Putamen (tissue), 1 donor: ENCODE measurements at places on chromosomes 16 and 17.

GRCh38 chr16:4330277-4330874, 14.5 kb downstream of the GLIS2 start:
- DNase-seq: no peak

DNA sequence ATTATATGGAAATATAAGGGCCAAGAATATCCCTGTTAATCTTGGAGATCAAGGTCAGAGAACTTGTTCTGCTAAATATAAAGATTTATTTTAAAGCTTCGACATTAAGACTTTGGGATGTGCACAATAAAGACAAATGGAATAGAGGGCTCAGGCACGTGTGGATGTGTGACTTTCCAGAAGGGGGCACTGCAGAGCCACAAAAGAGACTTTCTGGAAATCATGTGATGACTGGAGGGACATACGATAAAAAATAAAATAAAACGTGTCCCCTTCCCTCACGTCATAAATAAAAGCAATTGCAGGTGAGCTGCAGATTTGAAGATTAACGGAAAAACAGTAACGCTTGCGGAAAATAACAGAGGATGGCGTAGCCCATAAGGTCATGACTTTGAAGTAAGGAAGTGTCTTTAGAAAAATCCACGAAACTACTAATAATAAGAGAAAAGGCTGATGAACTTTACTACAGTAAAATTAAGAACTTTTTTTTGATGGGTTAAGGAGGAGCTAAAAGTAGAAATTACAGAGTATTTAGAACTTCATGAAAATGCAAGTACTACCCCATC, 9.4 kb upstream of the ENGASE start:
- DNase-seq: no peak

DNA sequence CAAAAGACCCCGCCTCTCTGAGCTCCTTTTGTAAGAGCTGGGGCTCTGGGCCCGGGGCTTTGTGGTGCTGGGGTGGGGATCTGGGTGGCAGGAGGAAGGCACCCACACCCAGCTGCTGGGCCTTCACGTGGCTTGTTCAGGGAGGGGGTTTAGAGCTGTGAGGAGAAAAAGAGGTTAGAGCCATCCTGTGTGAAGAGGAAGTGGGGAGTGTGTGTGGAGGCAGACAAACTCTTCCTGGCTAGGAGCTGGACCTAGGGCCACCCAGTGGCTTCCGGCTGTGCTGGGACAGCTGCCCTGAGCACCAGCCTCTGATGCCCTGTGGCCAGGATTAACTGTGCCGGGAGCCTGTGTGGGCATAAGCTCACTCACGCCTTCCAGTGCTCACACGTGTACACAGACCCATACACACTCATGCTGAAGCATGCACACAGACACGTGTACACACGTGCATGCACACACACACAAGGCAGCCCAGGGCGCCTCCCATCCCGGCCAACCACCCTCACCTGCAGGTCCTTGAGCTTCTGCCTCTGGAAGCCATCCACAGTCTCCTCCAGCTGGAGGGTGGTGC, 7.4 kb downstream of the CIBAR2 start:
- peak; percentile 45 for DNase-seq

DNA sequence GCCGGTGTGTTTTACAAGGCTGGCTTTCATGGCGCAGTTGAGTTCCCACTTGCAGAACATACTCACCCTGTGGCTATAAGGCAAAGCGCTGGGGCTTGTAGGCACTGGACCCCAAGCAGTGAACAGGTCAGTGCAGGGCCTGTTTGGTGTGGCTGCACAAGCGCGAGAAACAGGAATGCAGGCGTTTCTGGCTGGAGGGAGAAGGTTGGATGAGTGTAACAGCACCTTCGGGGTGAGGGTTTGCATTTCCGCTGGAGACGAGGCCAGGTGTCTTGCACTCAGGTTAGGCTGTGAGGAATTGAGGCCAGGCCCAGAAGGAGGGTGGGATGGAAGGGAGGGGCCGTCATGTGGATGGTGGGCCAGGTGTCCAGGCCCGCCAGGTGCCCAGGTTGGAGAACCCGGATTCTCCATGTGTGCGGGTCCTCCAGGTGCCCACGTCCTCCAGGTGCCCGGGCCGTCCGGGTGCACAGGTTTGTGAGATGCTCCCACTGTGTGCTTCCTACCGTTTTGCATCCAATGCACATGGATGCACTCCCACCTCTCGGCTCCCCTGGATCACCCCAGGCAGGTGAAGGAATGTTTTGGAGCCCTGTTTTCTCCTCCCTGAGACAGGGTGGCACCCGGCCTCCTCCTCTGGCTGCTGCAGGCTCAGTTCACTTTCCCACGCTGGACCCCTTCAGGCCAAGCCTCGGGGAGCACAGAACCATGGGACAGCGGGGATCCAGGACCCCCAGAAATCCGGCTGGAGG, 46.0 kb downstream of the SLC7A5 start:
- DNase-seq: no peak

DNA sequence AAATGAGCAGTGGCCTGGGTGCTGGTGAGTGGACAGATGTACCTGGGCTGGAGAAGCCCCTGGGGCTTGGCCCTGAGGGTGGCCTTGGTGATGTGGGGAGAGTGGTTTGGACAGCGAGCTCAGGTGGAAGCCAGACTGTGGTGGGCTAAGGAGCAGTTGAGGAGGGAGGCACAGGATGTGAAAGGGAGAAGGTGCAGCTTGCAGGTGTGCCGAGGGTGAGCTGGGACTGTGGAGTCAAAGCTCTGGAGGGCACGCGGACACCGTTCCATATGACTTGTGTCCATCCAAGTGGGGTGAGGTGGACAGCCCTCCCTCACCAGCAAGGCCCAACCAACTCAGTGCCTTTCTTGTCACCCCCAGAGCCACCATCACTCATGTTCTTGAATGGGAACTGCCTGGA, 170.8 kb upstream of the ZNF267 start:
- no peak for DNase-seq

GRCh38 chr17:19345067-19345460, 17.5 kb downstream of the B9D1 start:
- no peak for DNase-seq

DNA sequence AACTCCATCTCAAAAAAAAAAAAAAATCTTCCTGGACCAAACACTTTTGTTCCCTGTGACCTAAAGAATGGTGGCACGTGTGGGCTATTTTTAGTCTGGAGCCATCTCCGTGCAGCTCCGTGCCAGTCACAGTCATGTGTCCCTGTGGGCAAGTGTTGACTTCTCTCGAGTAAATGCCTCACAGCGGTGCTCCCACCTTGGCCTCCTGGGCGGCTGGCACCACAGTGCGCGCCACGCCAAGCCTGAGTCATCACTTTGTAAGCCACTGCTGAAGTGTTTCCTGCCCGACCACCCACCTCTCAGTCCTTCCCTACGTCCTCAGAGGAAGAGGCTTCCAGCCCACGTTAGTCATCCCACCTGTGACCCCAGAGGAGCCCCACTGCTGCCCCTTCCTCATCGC, 10.9 kb upstream of the HEXD start:
- no peak for DNase-seq

DNA sequence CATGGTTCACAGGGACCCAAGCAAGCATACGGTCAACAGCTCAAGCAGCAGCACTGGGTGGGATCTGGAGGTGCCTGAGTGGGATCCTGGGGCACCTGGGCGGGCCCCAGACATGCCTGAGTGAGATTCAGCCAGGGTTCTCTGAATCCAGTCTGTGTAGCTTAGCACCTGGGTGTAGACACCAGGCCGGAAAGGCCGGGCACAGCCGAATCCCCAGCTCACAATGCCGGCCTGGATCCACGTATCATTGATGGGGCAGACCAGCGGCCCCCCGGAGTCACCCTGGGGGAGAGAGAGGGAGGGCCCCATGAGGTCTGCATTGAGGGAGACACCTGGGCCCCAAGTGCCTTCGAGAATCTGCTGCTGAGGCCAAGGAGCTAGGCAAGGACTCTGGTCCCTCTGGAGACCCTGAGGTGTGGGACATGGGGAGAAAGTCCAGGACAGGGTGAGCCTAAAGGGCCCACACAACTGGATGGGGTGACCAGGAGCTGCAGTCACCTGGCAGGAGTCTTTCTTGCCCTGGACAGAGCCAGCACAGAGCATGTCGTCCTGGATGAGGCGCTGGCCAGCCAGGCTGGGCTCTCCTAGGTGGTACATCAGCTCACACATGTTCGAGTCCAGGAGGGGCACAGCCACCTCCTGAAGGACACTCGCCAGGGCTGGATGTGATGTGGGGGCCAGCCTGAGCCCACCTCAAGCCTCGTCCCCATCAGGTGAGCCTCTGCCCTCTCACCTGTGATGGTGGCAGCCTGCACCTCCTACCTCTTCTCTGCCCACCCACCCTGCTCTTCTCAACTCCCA, 9.7 kb downstream of the ZG16B start:
- no peak for DNase-seq

GRCh38 chr16:27566417-27566816, 16.5 kb downstream of the KATNIP start:
- DNase-seq: no peak

- DNase-seq: no peak
Measured at GRCh38 chr16:4172070-4172469, 55.8 kb upstream of the ADCY9 start.

GRCh38 chr16:9481747-9482730, 390.6 kb downstream of the HAPSTR1 start:
- DNase-seq: no peak

GRCh38 chr17:82444284-82444893, 6.2 kb downstream of the CYBC1 start:
- DNase-seq: no peak

- no peak for DNase-seq
Measured at GRCh38 chr16:87389245-87389644, 2.9 kb upstream of the MAP1LC3B start.

DNA sequence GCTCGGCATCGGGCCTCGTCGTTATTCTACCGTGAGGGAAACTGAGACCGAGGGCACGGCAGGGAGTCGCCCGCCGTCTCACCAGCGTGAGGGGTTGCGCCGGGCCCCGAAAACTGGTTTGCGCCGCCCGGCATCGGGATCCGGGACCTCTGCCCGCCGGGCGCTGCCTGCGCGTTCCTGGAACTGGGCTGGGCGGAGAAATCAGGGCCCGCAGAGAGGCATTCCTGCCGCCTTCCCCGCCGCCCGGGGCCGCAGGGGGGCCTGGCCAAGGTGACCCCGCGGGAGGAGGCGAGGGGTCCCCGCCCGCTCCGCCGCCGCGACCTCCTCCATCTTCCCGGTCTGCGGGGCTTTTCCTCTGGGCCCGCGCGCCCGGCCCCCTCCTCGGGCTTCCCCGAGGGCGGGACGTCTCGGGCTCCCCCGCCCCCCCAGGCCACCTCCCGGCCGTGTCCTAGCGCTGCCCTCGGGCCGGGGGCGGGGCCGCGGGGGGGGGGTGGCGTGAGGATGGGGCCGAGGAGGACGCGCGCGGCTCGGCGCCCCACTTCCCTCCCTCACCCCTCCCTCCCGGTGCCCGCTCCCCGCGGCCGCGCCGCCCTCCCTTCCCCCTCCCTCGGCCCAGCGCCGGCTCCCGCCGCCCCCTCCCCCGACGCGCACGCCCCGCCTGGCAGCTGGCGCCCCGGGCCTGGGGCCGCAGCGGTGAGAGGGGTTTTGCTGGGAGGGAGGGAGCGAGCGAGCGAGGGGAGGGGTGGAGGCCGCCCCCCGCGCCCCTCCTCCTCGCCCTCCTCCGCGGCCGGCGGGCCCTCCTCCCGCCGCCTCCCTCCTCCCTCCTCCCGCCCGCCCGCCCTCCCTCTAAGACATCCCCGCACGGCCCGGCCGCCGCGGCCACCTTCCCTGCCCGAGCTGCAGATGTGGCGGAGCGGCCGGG, at the start of gene GLIS2:
Gene GLIS2 (plus strand): TSS at position 882 of the 922 bp plus-strand sequence. CDS start 16,214 bp downstream, outside the sequence.
- DNase-seq: peak; percentile 56

DNA sequence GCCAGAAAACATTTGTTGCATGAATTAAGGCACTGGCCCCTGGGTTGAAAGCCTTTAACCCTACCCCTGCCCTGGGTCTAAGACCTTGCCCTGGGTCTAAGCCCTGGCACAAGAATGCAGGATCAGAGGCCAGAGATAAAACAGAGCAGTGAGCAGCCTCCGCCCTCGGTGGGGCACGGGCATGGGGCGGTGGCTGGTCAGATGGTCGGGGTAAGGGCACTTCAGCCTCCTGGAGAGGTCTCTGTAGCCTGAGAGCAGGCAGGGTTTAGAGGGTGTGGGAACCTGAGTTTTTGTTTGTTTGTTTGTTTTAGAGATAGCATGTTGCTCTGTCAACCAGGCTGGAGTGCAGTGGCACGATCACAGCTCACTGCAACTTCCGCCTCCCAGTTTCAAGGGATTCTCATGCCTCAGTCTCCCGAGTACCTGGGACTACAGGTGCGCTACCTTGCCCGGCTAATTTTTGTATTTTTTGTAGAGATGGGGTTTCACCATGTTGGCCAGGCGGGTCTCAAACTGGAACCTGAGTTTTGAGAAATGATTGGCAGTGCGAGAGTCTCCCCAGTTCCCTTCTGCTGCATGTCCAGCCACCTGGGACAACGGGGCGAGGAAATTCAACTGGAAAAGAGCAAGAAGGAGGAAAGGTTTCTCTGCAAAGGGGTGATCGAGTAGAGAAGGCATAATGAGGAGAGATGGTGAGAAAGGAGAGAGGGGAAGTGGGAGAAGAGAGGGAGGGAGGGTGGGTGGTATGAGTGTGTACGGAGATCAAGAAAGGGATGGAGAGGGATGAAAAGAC, 27.7 kb downstream of the TNS4 start:
- no peak for DNase-seq

DNA sequence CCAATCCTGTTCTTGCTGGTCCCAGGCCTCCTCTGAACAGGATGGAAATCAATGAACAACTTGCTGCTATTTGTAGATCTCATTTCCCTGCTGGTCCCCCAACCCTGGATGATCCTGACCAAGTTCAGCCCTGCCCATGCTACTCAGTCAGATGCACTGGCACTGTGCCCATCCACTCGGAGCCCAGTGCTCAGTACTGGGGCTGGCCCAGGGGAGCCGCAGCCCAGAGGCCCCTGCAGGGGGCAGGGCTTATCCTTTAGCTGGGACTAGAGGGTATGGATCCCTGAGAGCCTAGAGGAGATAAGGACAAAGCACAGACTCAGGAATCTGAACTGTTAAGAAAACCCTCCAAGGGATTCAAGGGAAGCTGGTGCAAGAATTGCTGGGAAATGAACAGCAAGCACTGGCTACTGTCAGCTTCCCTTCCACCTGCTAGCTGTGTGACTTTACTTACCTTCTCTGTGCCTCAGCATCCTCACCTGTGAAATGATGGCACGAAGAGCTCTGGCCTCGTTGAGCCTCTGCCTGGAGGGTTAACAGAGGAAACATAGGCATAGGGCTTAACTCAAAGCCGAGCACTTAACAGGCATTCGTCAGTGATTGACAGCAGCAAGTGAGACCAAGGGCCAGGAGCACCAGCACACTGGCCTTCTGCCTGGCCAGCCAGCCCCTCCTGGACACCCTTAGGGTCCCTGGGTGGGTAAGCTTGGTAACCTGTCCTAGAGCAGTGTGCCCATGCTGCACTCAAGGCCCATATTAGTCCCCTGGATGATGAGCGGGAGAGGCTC, 29.8 kb upstream of the C1QL1 start:
- DNase-seq: no peak

DNA sequence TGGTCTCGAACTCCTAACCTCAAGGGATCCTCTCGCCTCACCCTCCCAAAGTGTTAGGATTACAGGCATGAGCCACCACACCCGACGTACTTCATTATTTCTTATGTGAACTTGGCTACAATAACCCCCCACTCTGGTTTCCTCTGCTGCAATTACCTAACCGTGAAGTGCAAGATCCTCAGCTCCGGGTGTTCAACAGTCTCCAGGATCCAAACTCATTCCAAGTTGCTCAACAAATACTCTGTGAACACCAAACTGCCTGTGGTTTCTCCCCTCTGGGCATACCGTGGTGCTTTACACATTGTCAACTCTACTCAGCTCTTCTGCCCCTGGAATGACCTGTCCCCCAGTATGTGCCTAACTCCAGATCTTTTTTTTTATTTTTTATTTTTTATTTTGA, 6.8 kb upstream of the SULT1A1 start:
- DNase-seq: no peak

- no peak for DNase-seq
Measured at GRCh38 chr16:69526831-69527655, 38.7 kb upstream of the NFAT5 start.
